ENCODE measurements at places on chromosomes 1 and 21.

- DNase-seq, result no peak
These were observed 131.1 kb downstream of the PTPN14 start for GRCh38 chr1:214420341-214420740.

DNA sequence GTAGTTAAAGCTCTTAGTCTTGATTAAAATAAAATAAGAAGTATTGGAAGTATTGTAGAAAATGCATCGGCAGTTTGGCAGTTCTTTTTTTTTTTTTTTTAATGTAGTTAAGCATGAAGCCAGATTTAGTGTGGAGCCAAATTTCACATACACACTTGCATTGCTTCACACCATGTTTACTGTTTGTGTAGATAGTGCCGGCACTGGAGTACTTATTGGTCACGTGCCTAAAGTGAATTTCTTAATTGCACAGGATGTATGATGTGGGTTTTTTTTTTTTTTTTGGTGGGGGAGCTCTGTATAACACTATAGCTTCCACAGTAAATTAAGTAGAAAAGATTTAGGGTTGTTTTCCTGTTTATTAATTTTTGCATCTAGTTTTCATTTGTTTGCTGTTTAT is 21.2 kb upstream of the TMEM61 start:
- DNase-seq, result no peak

GRCh38 chr1:242522996-242523718 is 1.3 kb downstream of the PLD5 start:
- DNase-seq, result no peak

DNA sequence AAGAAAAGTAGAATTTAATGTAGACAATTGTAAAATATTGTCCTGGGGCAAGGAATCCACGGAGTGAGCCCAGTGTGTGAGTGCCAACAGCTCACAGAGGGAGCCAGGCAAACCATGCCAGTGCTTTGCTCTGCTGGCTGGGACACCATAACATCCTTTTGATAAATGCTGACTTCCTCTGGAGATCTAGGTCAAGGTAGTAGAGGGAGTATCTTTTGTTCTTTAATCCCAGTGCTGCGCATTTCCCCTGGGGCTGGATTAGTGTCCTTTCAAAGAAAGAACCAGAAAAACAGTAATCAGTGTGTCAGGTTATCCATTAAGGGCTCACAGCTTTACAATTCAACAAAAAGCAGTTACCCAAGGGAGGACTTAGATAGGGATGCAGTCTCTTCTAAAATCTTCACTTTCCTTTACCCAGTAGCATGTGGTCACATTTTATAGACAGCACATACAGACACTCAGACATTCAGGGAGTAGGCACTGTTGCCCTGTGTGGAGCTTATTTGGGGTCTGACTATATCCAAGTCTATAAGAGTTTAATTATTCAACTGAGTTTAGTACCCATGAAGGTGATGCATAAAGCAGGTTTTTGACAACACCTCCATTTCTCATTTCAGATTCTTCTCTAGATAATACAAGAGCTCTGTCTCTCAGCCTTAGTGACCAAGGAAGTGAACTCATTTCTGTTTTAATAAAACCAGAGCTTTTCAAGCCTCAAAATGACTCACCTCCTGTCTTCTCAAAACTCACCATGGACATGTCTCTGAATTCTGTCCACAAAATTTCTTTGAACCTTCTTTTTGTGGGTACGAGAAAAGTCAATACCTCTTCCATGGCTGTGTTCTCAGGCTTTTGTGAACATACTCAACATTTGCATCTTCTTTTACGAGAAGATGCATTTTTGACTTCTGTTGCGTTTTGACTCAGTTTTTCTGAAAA is 215.3 kb downstream of the BRINP2 start:
- DNase-seq, result no peak

DNA sequence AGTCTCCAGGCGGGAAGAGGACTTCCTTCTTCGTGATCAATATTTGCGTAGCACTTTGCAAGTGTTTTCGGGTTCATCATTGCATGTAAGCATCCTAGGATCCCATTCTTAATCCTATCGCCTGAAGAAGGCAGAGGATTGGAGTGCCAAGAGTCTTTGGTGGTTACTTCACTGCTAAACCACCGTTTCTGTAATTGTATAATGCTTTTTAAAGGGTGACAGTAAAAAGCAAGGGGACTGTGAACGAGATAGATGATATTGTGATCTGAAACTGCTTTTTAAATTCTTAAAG is 345 bp upstream of the ALDH9A1 start:
- no peak for DNase-seq

DNA sequence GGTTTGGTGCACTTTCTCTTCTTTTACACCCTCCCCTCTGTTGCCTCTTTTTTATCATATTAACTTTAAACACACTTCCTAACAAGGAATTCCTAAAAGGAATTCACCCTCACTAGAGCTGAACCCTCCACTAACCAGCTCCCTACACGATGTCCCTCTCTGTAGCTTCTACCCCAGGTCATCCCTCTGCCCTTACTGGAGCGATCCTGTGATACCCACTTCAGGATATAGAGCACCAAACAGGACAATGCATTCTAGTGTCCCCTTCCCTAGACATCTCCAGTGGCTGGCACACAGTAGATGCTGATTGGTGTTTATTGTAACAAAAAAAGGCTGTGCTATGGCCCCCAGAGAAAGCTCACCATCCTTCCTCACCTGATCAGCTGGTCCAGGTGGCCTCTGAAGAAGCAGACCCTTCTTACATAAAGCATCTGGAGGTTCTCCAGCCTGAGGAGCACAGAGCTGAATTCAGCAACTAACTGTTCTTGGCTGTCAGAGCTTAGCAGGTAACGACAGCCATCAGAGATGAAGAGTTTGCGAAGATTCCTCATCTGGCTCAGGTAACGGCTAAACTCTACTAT is 1.4 kb downstream of the PRAMEF18 start:
- no peak for DNase-seq

DNA sequence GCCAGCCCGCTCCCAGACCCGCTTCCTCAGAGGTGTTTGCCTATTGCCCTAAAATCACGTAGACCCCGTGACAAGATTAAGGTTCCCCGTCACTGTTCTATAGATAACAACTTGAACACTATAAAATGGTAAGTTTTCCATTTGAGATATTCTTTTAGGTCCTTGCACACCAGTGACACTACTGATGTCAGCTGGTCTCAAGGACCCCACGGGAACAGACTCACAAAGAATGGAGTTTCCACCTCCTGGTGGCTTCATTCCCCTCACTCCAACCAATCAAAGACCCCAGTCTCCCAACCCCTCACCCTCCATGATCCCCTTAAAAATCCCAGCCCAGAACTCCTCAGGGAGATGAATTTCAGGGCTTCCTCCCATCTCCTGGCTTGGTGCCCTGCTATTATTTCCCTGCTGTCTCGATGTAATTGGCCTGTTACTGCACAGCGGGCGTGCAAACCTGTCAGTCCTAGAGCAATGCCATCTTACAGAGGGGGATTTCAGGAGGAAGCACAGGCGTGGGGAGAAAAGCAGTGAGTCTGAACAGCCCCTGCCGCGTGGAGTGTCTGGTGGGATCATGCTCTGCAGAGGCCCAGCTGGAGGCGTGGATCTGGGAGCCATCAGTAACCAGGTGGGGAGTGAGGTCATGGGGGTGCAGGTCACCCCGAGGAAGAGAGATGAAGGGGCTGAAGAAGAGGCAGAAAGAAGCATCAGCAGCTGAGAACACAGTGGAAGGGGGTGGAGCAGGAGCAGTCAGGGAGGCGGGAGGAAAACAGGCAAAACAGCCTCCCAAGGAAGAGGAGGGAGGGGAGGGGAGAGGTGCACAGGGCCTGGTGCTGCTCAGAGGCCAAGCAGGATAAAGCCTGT is 35.1 kb upstream of the LBR start:
- DNase-seq, result no peak

DNA sequence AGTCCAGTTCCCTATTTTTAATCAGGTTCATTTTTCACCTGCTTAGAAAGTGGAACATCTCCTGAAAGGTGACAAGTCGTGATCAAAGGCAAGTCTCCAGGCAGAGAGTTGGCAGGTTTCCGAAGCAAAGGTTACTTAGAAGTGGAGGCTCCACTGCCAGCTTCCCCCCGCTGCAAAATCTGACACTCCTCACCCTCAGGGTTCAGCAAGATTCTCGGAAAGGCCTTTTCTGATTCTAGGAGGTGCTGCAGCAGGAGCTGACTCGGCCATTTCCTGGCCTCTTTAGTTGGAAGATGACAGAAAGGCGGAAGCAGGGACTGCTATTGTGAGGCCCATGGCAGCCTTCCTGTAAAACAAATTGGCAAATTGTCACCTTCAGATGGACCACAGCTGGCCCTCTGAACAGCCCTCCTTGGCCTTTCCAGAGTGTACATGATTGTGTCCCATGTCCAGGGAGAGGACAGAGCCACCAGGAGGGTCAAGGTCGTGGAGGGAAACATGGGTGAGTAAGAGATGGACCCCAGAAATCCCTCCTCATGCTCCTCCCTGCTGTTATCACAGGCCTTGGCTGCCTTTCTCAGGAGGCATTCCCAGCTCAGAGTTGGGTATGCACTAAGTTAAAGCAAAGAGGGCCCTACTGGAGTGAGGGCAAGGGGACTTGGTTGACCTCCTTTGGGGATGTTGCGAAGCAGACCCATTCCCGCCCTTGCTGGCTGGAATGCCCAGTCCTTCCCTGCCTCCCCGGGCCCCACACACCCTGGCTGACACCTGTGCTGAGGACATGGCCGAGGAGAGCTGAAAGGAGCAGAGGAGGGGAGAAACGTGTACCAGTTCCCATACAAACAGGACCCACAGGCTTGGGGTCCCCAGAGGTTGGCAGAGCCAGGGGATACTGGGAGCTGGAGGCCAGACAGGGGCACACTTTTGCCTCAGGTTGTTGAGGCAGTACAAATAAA is 115.5 kb upstream of the IRF2BP2 start:
- DNase-seq, result no peak

DNA sequence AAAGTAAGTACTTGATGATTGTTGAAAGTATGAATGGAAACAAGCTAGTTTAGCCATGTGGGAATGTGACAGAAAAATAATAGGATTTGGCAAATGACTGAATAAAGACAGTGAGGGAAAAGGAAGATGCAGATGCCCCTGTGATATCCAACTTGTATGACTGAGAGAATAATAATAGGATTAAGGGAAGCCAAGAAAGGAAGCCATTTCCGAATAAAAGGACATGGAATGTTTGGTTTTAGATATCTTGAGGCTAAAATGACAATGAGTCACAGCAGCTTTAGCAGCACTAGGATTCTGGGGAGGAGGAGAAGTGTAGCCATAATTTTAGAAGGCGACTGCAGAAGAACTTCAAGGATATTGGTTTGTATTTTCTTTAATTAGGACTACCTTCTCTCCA is 109.2 kb downstream of the TTLL7 start:
- no peak for DNase-seq

All from kidney epithelial cell (primary cell).